Stimulated activated CD8-positive, alpha-beta memory T cell treated with anti-CD3 and anti-CD28 coated beads, Interleukin-15, amount 100 ng/mL, for 48 hours (primary cell): ENCODE measurements at places on chromosomes 3 and 15.

DNA sequence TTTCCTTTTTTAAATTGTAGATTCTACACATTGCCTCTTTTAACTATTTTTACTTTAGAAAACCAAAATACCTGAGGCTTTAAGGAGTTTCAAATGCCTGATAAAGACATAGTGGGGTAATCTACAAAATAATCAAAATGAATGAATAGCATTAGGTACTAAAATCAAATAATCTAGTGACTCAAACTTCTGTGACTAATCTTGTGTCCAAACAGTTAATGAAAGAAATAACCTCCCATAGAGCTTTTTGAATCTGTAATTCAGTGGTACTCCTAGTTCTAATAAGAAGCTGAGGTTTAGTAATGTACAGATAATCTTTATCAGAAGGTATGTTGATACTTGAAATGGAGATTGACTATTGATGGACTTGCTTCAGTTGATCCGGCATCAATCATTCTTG is 53.0 kb downstream of the DTWD1 start:
- no peak for DNase-seq

DNA sequence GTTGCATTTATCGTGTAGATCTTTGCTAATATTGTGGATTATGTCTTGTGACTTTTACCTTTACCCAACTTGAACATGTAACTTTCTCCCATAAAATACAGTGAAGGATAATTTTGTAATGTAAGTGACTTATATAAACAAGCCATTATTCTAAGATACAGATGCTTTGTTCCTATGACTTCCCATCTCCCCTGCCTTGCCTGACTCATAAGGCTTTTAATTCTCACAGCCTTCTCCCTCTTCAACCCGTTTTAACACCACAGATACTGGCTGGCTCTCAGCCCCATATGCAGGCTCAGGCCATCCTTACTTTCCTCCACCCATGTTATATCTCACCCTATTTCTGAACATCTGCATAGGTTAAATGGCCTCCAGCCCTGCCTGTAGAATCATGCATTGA is 4.1 kb downstream of the CCNDBP1 start:
- no peak for DNase-seq

DNA sequence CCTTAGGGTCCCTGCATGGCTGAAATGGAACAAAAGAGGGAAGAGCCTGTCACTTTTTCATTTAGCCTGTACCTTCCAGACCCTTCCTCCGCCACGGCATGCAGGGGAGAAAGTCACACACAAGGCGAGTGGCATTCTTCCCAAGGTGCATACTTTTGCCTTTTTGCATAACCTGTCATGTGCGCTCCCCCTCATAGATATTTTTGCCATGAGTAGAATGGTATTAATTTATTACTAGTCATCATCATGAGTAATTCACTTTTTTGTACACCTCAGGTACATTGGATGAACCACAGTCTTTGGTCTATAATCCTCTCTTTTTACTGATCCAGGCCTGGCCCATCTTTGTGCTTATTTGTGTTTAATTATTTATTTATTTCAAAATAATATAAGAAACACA is 8.9 kb upstream of the BUB1B start:
- DNase-seq, result no peak

DNA sequence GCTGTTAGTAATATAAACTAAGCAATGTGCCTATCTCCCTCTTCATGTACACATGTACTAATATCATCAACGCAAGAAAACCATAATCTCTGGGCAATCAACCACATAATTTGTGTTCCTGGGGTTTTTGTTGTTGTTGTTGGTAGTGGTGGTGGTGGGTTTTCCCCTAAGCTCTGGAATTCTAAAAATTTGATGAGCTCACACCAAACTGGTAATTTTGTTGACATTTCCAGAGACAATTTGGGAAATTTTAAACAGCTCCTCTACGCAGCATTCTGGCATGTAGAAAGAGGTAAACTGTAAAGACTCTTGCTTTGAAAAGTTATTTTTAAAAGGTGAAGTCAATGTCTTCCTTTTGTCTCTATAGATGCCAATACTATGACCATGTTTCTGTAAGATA is 126.7 kb downstream of the IGSF11 start:
- no peak for DNase-seq

GRCh38 chr3:40597441-40597840 is 72.7 kb downstream of the ZNF621 start:
- no peak for DNase-seq

DNA sequence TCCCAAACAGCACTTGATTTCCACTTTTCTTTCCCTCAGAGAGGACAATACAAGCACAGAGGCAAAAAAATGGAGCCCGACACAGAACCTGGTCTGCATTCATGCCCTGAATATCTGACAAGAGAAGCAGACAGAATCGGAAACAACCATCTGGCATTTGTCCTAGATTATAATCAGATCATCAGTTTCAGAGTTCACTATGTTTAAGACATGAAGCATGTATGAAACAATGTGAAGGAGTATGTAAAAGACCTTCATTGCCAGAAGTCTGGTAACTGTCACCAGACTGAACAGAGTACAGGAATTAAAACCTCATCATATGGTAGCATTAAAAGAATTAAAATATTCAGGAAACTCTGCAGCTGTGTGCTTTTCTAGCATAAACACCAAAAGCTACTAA is 65.0 kb downstream of the SETD2 start:
- no peak for DNase-seq

DNA sequence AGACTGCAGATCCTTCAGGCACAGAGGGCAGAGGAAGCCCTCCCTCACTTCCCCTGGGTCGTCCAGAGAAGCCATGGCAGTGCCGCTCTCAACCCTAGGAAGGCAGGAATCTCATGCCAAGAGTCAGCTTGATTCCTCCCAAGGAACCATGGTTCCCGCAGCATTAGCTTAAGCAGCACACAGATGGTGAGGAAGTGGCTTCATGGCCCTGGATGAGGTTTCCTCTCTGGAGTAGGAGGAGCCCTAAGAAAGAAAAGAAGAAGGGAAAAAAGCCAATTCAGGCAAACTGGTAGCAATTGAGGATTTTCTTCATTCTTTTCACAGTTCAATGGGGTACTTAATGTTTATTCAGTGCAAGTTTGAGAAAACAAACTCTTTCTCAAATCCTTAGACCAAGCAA is 2.9 kb downstream of the RBSN start:
- no peak for DNase-seq

GRCh38 chr15:39124553-39125171 is 456.2 kb upstream of the THBS1 start:
- no peak for DNase-seq

DNA sequence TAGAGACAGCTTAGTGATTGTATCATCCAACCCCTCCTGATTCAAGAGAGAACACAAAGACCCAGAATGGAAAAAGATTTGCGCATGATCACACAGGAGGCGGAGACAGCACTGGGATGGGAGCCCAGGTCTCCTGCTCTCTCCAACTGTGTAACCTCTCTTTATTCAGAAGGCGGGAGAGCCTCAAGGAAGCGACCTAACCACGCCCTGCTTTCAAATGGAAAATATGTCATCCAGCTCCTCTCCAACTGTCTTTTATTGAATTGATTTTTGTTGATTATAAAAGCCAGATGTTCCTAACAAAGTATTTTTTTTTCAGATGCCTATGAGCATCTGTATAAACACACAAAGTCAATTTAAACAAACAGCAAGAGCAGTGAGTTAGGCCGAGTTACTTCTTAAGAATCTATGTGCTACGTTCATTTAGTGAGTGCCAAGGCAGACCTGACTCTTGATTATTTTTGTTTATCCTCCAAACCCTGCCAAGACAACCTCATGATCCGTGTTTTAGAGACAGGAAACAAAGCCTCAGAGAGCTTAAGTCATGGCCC is 74.5 kb downstream of the BFSP2 start:
- DNase-seq, result no peak

GRCh38 chr3:126197854-126198584 is 17.6 kb upstream of the ALDH1L1 start:
- DNase-seq, result peak; percentile 17

DNA sequence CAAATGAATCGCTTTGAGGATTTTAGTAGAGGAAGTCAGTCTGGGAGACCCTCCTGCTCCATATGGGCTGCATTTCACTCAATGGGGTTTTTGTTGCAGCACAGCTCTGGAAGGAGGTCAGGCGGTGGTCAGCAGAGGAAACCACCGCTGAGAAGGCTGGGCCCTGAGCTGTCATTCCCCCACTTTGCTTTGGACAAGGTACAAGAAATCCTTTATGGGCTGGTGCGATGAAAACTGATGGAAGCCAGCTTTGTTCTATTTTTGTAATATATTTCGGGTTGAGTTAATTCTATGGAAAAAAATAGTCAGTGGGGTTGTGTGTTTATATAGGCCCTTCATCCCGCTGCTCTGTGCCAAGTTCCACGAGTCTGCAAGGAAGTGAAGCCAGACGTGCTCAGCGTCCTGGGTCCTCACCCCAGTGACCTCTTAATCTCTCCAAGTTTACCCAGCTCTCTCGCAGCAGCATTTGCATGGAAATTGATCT is 157.1 kb upstream of the TMC3 start:
- no peak for DNase-seq

GRCh38 chr3:120566243-120566975 is 29.7 kb upstream of the NDUFB4 start:
- DNase-seq, result no peak

GRCh38 chr3:137709011-137709601 is 55.0 kb upstream of the SOX14 start:
- no peak for DNase-seq

DNA sequence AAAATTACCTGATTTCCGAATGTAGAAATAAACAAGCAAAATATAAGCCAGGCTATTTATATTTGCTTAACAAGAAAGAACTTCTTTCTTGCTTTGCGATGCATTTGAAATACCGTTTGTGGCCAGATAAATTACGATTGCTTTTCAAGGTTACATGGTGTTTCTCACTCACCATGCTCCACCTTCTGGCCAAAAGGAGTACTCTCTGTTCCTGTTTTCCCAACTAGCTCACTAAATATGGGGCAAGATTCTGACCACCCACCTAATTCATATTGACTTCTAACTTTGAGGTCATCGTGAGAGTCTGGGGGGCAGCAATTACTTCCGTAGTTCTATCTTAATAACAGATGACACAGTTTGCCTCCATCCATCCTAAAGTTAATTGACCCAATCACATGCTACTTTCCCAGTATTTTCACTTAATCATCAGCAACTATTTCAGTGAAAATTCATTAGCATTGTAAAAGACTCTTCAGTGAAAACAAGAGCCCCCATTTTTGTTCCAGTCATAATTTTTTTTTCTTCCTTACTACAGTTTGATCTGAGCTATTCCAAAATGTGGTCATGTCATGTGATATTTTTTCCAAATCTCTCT is 25.9 kb downstream of the ACP3 start:
- DNase-seq, result no peak

DNA sequence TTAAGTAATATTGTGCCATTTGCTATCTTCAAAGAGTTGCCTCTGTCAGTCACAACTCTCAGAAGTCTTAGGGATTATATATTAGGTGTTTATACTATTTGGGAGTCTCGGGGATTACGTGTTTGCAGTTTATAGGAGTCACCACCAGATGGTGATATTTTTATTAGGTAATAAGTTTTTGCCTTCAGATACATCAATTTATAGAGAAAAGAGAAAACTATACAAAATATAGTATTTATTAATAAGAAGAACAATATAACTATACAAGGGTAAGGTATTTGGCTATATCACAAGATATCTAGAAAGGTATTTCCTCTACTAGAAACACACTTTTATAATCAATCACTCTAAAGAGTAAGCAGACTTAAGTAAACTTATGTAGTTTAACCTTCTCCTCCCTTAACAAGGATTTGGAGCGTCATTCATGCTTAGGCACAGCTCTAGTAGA is 10.7 kb upstream of the DHX36 start:
- DNase-seq, result no peak

DNA sequence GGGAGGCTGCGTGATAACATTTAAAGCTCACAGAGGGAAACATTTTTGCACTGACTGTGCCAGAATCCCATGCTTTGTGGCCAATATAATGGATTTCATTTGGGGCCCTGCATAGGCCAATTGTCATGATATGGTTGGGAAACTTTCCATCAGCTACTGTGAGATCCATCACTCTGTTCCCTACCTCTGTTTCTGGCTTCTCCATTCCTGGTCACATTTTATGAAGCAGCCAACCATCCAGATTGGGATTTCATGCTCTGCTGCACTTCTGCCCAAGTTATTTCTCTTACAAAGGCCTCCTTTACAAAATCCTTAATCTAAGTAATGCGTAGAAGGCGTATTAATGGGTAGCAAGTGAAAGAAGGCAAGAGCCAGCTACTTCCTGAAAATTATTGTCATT is 221.1 kb downstream of the LRTM1 start:
- DNase-seq, result no peak

GRCh38 chr15:89614164-89614563 is 38.9 kb downstream of the TICRR start:
- no peak for DNase-seq

GRCh38 chr3:154131830-154132229 is 10.6 kb downstream of the ARHGEF26 start:
- DNase-seq, result no peak

GRCh38 chr15:98733098-98733497 is 84.8 kb downstream of the IGF1R start:
- no peak for DNase-seq

DNA sequence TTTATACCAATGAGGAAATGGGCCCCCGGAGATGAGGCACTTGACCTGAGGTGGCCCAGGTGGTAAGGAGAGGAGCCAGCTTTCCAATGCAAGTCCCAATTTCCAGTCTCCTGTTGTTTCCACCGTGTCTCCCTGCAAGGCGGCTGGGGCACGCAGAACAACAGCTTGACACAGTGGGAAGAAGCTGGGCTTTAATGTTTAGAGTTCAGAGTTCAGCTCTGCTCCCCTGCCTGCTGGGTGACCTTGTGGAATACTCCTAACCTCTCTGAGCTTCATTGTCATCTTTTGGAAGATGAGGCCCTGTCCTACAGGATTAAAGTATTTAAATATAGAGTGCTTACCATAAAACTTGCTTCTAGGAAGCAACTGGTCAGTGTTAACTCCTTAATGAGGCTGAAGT is 80.3 kb downstream of the SMAD3 start:
- DNase-seq, result no peak

DNA sequence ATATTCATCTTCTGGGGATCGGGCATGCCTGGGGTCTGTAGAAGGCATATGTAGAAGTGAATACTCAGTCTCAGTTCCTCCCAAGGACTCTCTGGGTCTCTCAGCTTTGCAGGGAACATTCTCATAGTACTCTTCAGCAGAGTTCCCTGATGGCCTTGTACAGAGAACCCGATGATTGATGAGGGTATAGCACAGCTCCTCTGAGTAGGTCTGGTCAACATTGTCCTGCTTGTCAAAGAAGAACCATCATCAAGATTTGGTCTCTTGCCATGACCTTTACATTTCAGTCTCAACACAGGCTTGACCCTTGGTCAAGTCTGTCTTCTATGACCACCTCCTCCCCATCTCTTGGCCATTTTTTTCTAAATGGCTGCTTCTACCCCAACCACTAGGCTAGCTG is 9.5 kb downstream of the GCSAM start:
- DNase-seq, result no peak

- DNase-seq, result no peak
These were observed 236.8 kb downstream of the TLE3 start for GRCh38 chr15:69860921-69861320.

- DNase-seq, result no peak
These were observed 378.5 kb downstream of the DIPK2A start for GRCh38 chr3:144350125-144350524.
